Stimulated activated CD8-positive, alpha-beta memory T cell treated with anti-CD3 and anti-CD28 coated beads, Interleukin-12 subunit alpha, Interleukin-12 subunit beta, amount 100 ng/mL, for 1 hour (primary cell): ENCODE measurements at places on chromosomes 6 and 20.

GRCh38 chr6:41298785-41299502 lies 12.5 kb upstream of the TREM1 start:
- DNase-seq = no peak

DNA sequence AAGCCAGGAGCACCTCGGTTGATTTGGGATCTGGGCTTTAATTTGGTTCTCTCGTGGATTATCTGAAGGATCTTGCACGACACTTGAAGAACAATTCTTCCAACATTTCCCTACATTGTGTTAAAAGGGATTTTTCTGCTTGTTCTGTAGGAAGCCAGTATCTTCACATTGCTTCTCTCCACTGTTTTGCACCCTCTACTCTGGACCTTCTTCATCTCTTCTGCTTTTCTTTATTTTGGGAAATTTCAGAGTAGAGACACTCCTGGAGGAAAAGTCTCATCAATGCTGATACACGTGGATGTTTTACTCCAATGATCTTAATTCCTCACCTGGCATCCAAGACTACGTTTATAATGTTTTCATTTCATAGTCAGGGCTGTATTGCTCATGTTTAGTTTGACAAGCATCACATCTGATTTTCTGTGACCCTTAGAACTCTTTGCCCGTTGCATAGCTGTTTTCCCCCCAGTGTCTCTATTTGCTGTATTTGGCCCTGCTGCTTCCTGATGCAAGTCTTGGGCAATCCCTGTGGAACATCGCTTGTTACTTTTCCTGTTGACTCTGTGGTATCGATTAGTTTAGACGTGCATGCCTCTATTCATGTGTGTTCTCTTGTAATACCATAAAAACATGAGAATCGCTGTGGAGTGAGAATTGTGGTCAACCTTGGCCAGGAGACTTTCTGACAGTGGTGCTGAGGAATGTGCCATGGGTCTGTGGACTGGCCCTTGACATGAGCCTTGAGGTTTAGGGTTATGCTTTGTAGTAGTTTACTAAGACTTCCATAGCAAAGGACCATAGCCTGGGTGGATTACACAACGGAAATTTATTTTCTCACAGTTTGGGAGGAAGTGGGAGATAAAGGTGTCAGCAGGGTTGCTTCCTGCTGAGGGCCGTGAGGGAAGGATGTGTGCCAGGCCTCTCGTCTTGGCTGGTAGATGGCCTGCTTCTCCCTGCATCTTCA lies 12.5 kb downstream of the PLCB1 start:
- no peak for DNase-seq

GRCh38 chr20:53677447-53678314 lies 84.0 kb upstream of the ZNF217 start:
- DNase-seq = no peak

DNA sequence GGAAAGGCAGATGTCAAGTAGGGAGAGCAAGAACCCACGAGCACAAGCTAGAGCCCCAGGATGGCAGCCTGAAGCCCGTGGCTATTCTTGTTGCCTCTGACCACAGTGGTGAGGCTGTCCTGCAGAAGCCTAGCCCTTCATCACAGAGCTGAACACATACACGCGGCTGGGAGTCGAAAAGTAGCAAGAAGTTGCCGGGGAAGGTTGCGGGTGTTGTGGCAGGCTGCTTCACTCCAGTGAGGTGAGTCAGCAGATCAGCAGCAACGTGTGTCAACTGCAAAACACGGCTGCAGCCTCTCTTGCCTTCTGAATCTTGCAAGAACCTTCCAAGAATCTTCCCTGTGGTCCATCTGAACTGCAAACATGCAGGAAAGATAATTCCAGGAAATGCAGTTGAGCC lies 10.6 kb upstream of the STX16 start:
- DNase-seq = no peak

- no peak for DNase-seq
Measured at GRCh38 chr20:16615199-16615598, 42.0 kb upstream of the KIF16B start.

DNA sequence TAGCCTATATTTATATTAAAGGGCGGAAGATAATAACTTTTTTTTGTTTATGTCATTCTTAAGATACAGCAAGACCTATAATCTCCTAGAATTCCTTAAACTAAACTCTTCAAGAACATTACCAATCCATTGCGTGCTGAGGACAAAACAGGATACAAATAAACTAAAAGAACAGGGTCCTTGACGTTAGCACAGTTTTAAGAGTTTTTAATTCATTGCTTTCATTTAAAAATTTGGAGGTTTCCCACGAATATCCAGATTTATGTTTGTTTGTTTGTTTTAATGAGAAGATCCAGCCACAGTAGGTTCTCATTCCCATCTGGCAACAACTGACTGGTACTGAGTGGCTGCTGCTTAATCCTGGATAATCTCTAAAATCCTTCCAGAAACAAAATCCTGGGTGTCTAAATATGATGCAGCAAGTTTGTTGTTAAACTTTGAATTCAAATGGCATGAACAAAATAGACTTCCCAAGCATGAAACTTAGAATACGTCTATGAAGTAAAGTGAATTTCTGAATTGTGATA lies 153.7 kb downstream of the HACE1 start:
- DNase-seq = no peak

- DNase-seq = no peak
Measured at GRCh38 chr6:156938143-156938542, 161.0 kb downstream of the ARID1B start.

DNA sequence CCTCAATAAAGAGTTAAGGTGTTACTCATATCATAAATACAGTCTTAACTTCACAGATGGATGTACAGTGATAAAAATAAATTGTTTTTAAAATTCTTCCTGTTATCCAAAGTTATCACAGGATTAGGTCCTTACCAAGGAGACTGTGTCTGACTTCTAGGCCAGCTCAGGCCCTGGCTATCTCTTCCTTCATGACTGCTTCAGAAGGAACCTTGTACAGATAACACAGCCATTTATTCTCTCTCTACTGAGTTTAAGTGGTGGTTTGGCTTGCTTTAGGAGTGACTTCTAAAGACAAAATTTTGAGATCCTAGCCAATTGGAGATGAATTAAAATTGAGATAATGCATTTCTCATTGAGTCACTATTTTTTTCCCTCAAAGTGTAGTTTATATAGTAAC lies 40.8 kb upstream of the RNF182 start:
- no peak for DNase-seq

- DNase-seq = peak; percentile 41
Measured at GRCh38 chr20:17898548-17898994, 70.0 kb downstream of the SNX5 start.

DNA sequence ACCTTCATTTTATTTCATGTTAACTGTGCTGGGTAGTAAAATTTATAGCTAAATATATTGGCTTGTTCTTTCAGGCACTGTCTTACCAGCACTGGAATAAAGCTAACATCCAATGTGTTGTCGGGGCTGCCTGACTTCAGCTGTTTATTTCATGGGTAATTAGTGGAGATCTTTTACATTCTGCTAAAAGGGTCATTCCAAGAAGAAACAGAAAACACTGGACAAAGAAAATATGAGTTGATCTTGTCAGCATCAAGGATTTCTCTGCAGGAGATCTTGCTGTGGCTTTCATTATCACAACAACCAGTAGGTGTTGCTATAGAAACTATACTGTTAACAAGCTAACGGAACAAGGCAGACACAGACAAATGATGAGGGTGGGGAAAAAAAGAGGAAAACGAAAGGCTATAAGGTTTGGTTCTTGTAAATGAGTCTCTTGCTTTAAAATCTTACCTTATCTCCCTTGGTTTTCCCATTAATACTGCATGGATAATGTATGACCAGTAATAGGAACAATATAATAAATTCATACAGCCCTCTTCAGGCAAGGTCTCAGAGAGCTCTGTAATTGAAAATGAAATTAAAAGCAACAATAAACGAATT lies 206.8 kb downstream of the SIM1 start:
- DNase-seq = no peak

GRCh38 chr6:158026901-158027589 lies 45.4 kb downstream of the SYNJ2 start:
- no peak for DNase-seq

DNA sequence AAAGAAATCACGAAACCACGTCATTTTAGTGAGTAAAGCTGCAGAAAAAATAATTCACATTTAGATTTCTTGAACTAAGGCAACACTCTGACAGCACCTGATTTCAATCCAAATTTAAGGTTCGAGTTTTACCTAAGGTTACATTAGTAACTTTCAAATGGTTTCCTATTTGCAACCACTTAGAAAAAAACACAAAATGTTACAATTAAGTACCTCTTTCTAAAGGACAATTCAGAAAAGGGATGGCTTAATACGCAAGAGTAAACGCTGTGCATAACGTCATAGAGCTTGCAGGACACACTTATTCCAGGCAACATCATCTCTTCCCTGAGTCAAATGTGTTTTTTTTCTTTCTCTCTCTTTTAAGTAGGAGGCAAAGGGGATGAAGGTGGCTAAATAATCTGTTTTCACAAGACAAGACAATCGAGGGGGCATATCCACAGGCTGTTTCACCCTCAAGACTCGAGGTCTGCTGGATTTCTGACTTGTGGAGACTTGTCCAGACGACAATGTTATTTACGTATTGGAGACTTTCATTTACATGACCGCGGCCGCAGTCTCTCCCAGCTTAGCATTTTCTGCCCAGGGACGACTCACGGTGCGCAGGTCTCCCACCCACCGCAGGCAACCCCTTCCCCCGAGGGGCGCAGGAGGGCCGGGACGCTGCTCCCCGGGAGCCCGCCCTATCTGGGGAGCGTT lies 86.0 kb downstream of the SESN1 start:
- no peak for DNase-seq

GRCh38 chr6:170192905-170193304 lies 98.0 kb downstream of the DLL1 start:
- DNase-seq = no peak

GRCh38 chr6:118829817-118830478 lies 64.0 kb upstream of the ASF1A start:
- no peak for DNase-seq

DNA sequence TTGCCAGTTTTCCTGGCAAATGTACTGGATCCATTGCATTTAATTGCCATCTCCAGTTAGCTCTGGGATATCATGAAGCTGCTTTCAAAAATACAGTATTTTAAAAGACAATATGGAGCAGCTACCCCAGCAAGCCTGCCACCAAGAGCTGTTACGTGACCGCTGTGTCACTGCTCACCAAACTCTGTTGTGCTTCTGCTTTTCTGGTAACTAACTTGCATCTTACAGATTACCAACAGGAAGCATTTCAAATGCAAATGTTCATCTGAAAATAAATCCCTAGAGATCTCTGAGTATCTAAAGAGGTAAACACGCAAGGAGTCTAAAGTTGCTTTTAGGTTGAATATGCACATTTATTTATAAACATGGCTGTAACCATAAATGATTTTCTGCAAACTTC lies 1008.3 kb downstream of the KIF16B start:
- no peak for DNase-seq

GRCh38 chr6:32947552-32948465 lies 5.1 kb downstream of the HLA-DMA start:
- peak; percentile 15 for DNase-seq

GRCh38 chr20:18904624-18905023 lies 91.0 kb downstream of the SCP2D1 start:
- no peak for DNase-seq

DNA sequence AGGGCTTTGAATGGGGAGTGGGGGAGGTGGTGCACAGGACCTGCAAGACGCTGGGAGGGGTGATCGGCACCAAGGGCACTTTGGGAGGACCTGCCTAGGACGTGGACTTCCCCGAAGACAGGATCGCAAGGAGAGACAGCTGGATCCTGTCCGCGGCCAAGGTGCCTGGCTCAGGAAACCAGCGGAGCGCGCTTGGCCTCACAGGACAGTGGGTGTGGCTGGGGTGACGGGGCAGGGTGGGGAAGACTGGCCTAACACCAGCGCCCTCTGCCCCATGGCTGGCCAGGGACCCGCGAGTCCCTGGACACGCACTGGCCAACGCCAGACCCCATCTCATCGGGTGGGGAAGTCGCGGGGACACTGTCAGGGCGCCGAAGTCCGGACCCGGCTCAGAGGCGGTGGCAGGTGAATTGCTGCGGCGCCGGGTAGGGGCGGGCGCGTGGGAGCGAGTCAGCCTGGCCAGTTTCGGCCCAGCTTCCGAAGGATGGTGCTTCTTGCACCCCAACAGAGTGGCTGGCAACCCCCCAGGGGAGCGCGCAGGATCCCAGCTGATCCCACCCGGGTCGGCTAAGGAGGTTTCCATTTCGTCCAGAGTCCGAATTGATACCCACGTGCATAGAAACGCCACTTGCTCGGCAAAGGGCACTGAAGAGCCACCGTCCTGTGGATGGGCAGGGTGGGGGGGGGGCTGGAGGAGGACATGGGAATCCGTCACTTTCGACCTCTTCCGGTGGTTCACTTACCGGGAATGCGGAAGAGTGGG lies 785 bp upstream of the THBD start:
- DNase-seq = no peak

- DNase-seq = peak; percentile 1
Measured at GRCh38 chr20:46994341-46994740, 99.7 kb downstream of the EYA2 start.

DNA sequence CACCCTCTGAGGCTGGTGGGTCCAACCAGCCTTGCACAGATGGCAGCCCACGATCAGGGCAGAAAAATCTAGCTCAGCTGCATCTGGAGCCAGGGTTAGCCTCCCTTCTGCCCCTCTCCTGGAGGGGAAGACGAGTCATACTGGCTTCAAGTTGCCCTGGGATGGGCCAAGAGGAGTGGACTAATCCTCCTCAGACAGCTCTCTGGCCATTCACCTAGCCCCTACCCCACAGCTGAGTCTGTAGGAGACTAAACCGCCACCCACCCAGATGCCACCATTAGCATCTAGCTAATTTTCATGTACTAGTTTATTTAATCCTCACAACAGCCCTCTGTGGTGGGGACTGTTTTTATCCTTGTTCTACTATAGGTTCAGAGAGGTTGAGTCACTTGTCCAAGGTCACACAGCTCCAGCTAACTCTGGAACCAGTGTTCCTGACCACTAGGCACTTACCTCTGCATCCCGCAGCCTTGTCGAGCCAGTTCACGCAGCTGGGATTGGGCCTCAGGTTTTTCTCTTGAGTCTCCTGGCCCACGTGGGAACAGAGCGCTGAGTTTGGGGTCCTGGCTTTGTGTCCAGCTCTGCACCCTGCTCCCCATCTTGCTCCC lies 48.5 kb upstream of the CCDC167 start:
- no peak for DNase-seq

DNA sequence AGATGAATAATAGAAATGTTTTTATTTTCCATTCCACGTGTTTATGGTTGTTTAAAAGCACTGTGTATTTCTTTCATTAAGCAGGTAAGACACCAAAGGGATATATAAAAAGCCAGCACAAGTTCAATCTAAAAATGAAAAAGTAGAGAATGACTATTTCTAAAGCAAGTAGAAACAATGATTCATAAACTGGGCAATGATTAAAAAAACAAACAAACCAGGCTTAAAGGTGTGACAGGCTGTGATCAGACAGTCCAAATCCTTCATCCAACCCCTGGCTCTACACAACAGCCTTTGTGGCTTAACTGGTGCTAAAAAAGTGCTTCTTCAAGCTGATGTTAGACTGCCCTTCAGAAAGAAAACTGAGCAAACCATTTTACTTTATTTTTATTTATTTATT lies 45.7 kb upstream of the TSHZ2 start:
- DNase-seq = no peak

- DNase-seq = no peak
Measured at GRCh38 chr20:25044660-25045342, 13.1 kb downstream of the ACSS1 start.
